ENCODE measurements at places on chromosomes 16 and 17.

DNA sequence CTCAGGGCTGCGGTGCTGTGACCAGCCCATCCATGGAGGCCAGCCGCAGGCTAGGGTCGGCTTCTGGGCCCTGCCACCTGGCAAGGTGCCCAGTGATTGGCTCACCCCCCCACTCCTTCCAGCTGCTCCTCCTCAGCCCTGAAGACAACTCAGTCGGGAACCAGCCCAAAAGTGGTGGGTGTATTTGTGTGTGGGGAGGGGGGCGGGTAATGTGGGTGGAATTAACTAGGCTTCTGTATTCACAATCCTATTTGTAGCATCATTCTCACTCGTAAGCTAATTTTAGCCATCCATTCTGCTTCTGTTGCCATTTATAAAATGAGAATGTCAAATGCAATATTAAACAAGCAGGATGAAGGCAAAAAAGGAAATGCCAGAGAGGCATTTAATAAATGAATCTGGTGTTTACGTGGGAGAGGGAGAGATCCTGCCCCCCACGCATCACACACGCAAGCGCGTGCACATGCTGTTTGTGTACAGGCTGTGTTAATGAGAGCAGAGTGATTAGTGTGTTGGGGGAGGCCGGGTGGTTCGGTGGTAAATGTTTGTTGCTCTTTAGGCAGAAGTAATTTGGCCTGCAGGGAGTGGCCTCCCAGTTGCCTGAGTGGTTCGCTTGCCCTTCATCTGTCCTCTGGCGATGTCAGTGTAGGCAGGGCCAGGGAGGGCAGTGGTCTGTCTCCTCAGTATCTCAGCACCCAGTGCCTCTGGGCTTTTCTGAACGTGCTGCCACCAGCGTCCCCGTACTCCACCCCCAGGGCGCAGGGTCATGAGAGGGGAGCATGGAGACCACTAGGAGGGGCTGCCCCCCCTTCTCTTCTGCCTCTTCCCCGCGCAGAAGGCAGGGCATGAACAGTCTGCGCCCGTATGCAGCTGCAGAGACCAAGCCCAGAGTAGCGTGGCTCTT lies 140.1 kb downstream of the CCDC182 start:
- DNase-seq: no peak

DNA sequence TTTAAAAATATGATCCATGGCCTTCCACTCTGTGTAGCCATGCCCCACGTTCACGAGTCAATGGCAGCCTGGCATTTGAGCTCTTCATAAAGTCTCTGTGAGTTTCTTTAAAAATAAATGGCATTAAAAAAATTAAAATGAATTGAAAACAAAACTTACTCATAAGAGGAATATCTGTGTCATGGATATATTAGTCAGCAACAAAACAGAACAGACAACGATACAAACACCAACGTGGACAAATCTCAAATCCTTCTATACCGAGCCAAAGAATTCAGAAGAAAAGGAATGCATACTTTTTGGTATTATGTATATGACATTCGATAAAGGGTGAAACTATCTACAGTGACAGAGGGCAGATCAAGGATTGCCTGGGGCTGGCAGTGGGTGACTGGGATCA lies 8.2 kb upstream of the CMIP start:
- no peak for DNase-seq

GRCh38 chr17:78641243-78641642 lies 64.0 kb upstream of the DNAH17 start:
- no peak for DNase-seq

GRCh38 chr17:3602499-3602898 lies 6.7 kb downstream of the TRPV1 start:
- no peak for DNase-seq

GRCh38 chr16:12479751-12480150 lies 323.9 kb downstream of the CPPED1 start:
- DNase-seq: no peak

GRCh38 chr16:54602666-54603065 lies 316.1 kb upstream of the IRX3 start:
- DNase-seq: peak; percentile 34

DNA sequence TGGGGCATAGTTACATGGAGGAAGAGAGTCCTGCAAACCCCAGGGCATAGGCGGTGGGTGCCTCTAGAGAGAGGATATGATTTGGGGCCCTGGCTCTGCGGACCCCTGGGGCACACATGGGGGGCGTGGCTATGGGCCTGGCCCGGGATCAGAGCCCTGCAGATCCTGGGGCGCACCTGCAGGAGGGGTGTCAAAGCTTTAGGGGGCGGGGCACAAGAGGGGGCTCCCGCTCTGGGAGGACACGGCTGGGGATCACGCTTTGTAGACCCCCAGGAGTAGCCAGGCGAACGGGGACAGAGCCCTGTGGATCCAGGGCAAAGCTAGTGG lies 497 bp downstream of the BCL7C start:
- DNase-seq: no peak

GRCh38 chr17:42775534-42776098 lies 2.4 kb downstream of the VPS25 start:
- no peak for DNase-seq

DNA sequence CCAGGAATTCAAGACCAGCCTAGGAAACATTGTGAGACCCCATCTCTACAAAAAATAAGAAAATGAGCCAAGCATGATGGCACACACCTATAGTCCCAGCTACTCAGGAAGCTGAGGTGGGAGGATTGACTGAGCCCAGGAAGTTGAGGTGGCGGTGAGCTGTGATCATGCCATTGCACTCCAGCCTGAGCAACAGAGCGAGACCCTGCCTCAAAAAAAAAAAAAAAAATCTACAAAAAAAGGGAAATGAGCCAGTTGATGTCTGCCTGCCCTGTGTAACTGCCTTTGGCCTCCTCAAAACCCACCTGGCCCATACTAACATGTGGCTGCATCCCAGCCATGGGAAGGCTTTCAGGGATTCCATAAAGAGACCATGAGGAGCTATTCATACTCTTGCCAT lies 4.5 kb downstream of the RANBP10 start:
- no peak for DNase-seq

DNA sequence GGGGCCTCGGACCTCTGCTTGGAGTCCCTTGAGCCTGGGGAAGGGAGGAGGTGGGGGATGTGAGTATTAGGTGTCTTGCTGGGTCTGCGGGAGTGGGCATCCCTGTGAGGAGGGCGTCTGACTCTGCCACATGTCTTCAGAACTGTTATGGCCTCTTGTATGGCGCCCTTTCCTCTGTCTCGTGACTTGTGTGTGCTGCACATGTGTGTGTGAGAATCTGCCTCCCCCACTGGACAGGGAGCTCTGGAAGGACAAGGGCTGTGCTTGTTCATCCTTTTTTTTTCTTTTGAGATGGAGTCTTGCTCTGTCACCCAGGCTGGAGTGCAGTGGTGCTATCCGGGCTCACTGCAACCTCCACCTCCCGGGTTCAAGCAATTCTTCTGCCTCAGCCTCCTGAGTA lies 33.4 kb downstream of the ARHGAP23 start:
- no peak for DNase-seq

DNA sequence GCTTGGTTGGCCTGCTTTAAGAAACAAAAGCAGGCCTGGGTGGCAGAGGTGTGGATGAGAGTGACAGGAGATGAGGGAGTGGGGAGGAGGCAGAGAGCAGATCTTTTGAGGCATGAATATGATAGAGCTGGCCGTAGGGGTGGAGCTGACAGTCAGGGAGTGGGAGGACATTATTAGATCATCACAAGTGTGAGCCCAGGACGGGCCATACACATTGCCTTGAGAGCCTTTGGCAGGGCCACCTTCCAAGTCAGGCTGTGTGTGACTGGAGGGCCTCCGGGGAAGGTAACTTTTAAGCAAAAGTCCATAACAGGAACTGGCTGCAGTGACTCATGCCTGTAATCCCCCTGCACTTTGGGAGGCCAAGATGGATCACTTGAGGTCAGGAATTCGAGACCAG lies 26.3 kb downstream of the GINS3 start:
- no peak for DNase-seq

DNA sequence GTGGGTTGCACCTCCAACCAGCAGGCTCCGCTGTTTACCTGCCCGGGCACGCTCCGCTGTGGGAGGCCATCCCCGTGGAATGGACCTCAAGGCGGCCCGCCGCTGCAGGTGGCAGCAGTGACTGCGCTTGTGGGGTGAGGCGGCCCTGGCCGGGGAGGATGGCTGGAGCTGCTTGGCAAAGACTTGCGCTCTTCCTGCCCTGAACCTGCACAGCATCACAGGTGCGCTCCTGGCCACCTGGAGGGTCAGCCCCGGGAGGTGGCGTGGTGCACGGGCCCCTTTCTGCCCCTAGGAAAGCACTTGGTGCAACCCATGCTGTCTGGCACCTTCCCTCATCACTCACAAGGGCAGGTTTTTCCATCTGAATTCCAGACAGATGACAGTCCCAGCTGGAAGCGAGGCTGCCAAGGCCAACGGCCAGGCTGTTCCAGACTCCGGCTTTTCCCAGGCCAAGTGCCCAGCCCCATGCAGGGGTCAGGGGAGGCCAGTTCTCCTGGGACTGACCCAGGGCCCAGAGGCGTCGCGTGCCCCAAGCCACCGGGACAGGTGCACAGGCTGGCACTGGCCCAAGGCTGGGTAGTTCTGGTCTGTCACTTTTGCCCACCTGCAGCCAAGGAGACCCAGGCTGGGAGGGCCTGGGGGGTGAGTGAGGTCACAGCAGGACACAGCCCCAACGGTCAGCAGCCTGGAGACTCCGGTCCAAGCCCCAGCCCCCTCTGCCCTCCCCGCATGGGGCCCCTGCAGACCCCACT lies 13.3 kb downstream of the UTS2R start:
- peak; percentile 84 for DNase-seq

- DNase-seq: no peak
Observed at GRCh38 chr16:85470873-85471272, 142.2 kb upstream of the GSE1 start.

GRCh38 chr17:78637146-78637545 lies 60.0 kb upstream of the DNAH17 start:
- no peak for DNase-seq

DNA sequence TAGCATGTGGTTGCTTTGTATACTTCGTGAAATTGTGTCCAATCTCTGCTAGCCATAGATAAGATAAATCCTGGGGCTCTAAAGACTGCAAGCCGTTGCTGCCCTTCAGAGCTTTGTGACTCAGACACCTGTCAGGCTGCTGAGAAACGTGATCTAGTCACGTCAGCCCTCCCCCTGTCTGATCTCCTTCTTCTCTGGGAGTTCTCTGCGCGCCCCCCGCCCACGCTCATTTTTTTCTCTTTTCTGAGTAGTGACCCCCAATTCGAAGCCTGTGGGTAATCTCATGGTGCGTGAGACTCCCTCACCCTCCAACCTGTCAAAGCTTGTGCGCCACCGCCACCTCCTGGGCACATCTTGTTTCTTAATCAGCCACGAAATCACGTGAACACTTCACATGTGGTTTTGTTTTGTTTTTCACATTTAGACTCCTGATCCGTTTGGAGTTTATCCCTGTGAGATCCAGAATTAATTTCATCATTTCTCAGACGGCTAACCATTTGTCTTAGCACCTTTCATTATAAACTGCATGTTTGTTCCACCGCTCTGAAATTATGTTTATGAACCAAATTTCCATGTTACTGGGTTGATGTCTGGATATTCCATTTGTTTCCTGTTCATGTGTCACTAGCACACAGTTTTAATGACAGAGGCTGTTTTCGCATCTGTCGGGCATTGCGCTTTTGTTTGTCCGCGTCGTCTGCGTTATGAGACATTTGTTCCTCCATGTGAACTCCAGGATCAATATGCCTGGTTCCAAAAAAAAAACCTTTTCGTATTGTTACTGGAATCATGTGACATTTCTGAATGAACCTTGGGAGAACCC lies 977 bp upstream of the ZNF778 start:
- DNase-seq: peak; percentile 77

DNA sequence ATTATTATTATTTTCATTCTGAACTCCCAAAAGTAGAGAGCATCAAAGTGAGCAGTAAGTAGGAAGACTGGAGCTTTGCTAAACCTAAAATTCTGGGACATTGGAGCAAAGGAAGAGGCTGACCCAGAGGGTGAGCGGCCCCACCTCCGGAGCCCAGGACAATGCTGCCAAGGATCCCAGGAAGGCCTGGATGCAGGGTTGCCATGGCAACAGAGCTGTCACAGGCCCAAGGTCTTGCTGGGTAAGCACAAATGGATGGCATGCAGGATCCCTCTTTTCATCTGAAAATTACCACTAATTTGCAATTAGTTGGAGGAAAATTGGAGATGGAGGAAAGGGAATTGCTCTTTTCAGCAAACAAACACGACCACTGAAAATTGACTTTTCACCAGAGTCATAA lies 457.9 kb upstream of the CDH5 start:
- DNase-seq: no peak

DNA sequence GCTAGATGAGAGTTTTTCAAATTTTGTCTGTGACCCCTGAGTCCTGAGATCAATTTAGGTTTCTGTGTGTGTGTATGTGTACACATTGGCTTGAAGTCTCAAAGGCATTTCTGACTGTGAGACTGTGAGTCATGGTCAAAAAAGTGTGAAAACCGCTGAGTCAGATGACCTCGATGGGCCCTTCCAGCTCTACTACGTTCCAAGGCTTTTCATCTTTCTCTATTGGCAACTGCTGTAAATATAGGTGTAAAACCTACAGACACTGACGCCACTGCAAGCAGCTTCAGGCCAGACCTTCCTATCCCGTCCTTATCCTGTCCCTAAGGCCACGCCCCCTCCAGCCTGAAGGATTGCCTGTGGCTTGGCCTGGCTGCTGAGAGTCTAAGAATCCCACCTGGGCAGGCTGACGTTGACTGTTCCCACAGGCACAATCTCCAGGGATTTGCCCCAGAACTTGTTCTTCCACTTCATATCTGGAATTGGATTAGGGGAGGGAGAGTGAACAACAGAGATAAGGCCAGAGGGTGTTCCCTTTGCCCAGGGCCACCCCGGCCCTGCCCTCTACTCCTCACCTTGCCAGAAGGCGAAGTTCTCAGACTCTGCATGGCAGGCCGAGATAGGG lies 11.3 kb downstream of the OSBPL7 start:
- DNase-seq: peak; percentile 56

GRCh38 chr17:34584805-34585416 lies 5.5 kb downstream of the TMEM132E start:
- no peak for DNase-seq

Data from muscle of back (tissue), 13 donors.